ENCODE measurements at places on chromosomes 12 and 14.
A peak's percentile ranks its signal among the peaks of the same experiment; 100 is the strongest.

DNA sequence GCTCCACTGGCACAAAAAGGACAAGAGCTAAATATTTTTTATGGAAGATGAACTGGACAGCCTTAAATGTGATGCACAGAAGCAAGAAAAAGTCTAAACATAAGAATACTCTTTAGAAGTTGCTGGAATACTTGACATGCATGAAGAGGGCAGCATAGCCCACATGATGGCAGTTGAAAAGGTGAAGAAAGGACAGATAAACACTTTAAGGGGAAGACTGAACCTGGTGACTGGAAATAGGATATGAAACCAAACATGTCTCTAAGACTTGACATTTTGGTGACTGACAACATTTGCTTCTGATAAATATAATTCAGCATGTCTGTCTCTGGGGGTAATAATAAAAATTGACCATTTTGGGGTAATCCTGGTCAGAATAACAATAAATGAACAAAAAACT, 273.1 kb downstream of the CCDC91 start:
- DNase-seq: no peak

GRCh38 chr12:74317078-74317601, 220.5 kb upstream of the ATXN7L3B start:
- peak; percentile 36 for DNase-seq

DNA sequence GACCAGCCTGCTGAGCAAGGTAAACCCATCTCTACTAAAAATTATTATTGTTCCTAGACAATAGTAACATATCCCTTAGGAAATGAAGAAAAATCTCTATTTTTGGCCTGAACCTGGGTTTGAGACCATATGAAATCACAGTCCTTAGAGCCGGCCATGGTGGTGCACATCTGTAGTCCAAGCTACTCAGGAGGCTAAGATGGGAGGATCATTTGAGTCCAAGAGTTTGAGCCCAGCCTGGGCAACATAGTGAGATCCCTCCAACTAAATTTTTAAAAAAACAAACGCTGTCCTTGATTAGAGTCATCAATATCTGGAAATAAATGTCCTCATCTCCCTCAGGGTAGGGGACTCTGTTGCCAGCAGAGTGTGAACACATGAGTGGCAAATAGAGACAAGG, 34.6 kb downstream of the RPS29 start:
- DNase-seq: no peak

DNA sequence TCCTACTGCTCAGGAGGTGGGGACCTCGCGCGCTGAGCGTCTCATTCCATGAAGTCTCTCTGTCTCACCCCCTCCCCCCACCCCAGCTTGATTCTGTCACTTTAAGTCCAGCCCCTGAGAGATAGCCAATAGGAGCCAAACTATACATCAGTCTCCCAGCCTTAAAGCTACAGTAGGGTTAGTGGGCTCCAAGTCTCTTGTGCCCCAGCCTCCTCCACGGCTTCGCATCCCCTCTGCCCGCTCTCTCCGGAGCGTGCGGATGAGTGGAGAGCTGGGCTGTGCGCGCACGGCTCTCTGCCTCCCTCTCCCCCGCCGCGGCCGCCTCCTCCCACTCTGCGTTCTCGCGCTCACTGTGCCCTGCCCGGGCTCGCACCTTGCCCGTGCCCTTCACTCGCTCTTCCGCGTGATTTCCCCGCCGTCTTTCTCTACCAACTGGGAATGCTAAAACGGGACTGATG, at the start of gene ESRRB:
Gene ESRRB, plus strand, starts transcription at position 191 of the 458 bp plus-strand sequence. Its CDS starts 265 bp downstream, at position 456.
- peak; percentile 88 for DNase-seq

- no peak for DNase-seq
Measured at GRCh38 chr12:26123482-26123980, 1.3 kb downstream of the BHLHE41 start.

All from SW480 (cell line).